ENCODE measurements at places on chromosomes 12 and 14.

GRCh38 chr12:111519083-111519482 lies 80.0 kb downstream of the ATXN2 start:
- no peak for DNase-seq

- DNase-seq, result no peak
These were observed 25.6 kb upstream of the SLC2A3 start for GRCh38 chr12:7961395-7962178.

DNA sequence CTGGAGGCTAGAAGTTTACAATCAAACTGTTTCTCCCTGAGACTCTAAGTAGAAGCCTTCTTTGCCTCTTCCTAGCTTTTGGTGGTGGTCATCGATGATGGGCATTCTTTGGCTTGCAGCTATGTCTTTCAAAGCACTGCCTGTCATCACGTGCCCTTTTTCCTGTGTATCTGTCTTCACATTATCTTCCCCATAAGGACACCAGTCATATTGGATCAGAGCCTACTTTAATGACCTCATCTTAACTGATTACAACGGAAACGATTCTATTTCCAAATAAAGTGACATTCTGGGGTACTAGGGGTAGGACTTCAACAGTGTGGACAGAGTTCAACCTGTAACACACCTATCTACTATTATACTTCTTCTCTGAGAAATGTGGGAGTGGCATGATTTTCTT lies 31.1 kb upstream of the IFNG-AS1 start:
- DNase-seq, result no peak

- no peak for DNase-seq
These were observed 85.4 kb downstream of the BCL2L14 start for GRCh38 chr12:12156116-12156515.

DNA sequence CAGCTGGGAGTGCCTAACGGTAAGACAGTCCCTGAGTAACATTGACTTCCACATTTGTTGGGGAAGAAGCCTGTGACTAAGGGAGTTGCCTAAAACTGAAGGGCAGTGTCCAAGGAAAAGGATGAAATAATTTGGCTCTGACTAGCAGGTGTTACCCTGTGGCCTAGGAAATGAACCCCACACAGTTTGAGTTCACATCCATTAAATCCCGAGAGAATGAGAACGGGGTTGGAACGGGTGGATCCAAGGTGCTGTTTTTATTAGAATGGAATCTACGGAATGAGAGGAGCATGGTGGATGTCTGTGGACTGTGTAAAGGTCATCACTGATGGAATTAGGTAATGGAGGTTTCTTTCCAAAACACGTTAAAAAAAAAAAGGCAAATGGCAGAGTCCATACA lies 324.0 kb downstream of the MED13L start:
- no peak for DNase-seq

GRCh38 chr12:131529196-131530040 lies 181.5 kb upstream of the SFSWAP start:
- no peak for DNase-seq

DNA sequence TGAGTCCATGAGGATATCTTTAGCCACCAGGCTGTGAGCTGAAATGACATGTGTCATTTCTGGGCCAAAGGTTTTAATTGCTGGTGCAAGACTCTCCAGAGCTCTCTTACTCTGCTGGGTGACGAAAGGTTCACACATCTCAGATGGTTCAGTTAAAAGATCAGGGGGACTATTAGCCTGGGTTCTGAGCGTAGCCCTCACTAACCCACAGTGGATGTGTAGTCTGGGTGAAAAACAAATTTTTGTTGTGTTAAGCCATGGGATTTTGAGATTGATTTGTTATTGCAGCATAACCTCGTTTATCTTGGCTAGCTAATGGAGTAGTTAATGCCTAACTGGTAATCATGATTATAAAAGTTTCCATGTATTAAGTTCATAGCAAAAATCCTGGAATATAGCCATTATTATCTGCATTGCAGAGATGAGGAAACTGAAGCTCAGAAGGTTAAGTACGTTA lies 251.5 kb downstream of the RMST start:
- DNase-seq, result no peak

DNA sequence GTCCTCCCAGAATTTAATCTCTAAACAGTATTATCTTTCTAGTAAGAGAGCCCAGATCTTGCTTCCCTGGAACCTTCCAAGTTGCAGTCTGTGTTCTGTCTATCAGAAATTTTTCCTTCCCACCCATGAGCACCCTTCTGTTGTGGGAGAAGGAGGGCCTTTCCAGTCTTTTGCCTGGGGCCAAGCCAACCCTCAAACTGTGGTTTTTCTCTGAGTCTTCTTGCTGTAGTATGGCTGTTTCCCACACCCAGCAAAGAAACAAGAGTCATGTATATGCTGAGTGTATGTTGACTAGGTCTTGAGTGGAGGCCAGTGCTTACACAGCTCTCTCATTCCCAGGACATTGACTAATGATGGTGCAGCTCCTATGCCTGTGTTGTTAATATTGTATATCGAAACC lies 104.5 kb downstream of the TGFB3 start:
- DNase-seq, result no peak

DNA sequence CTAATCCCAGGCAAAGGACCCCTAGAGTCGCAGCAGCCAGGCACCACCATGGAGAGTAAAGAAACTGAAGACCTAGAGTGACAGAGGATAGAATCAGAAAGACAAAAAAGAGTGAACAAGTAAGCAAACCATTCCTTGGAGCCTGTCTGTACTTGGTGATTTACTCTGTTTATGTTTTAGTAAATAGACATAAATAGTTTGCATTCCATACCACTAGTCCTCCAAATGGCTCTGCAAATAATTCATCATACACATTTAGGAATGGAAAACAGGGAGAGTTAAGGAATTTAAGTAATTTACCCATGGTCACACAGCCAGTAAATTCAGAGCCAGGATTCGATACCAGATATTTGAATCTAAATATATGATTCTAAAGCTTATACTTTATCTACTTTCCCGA lies 2.8 kb downstream of the OLR1 start:
- no peak for DNase-seq

DNA sequence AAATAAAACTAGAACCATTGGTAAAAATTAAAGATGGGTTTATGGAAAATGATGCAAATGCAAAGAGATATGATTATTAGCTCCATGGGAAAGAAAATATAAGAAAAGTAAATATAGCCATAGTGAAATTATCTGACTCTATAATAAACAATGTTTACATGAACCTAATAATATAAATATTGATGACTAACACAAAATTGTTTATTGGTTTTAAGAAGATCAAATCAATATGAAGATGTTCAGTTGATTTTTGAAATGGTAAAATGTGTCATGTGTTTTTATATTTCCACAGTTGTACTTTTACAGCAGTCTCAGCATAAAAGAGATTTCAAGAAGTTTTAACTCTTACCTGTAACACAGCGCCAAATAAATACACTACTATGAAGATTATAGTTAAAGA lies 114.0 kb downstream of the SLC41A2 start:
- no peak for DNase-seq

DNA sequence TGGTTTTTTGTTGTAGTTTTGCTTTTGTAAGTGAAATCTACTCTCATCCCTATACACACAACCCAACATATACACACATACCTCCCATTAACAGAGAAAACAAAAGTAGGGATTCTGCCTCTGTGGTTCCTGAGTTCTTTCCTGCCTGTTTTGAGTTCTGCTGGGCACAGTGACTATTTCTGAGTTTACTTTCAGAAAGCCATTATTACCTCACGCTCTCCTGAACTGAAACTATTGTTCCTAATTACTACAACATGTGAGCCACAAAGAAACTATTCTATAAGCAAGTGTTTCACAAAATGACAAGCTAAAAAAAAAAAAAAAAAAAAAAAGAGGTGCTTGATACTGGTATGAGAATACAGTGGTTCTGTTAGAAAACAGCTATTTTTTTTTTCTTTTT lies 110.9 kb downstream of the ALG10B start:
- DNase-seq, result no peak

GRCh38 chr14:51653079-51653774 lies 1.5 kb downstream of the FRMD6 start:
- no peak for DNase-seq

DNA sequence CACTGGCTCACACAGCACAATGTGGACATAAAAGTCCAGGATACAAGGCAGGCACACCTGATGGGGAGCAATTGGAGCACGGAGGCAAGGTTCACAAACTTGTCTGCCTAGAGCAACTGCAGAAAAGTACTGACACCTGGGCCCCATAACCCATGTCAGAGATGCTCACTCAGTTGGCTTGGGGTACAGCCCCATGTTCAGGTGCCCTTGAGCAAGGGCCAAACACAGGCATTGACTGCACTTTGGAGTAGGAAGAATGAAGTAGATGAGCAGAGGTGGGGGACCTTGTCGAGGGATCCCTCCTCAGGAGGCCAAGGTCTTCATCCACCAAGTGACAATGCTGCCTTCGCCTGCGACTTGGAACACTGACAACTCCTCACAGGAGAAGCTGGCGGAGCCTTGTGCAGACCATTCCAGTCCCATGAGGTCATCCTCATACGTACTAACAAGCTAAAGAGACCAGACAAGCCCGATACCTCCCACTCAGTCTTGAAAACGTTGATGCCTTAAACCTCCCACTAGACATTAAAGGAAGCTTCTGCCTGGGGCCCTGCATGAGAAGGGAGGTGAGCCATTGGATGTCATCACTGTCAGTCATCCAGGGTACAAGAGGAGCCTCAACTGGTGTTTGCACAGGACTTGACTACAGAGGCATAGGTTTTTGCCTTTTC lies 42.5 kb upstream of the C14orf180 start:
- no peak for DNase-seq

DNA sequence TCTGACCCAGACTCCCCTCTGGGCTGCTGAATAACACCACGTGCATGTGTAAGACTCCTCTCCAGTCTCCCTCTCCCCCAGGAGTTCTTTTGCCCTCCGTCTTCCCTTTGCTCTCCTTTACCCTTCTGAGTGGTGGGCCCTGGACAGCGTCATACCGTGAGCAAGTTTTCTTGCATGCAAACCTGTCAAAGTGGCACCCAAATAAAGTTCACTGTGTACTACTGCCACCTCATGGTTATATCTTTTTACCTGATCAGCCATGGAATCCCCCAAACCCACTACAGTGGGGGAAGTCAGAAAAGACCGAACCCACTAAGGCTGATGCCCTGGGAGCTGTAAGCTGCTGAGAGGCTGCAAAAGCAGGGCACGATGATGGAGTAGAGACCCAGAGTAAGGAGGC lies 131.1 kb upstream of the VRK1 start:
- no peak for DNase-seq

GRCh38 chr12:113525066-113525465 lies 53.4 kb upstream of the LHX5 start:
- DNase-seq, result no peak
